ENCODE measurements at places on chromosomes 5 and 9.

DNA sequence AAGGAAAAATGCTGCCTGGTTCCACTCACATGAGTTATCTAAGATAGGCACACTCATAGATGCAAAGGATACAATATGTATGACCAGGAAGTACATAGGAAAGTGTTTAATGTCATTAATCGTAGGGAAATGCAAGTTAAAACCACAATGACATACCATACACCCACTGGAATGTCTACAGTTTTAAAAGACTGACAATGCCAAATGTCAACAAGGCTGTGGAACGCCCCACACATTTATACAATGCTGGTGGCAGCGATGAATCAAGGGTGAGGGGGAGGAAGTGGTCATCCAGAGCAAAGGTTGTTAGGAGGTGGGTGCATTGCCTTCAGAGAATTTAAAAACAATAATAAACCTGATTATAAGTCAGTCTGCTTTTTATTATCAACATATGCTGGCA, 437.8 kb downstream of the ARHGEF28 start:
- DNase-seq, result no peak

- DNase-seq, result no peak
Measured at GRCh38 chr5:37836235-37836591, 3.6 kb downstream of the GDNF start.

GRCh38 chr9:128987805-128988204, 40.3 kb downstream of the NUP188 start:
- DNase-seq, result no peak

GRCh38 chr9:76732341-76732958, 31.8 kb upstream of the PCA3 start:
- no peak for DNase-seq

- DNase-seq, result no peak
Measured at GRCh38 chr5:1823381-1824034, 22.3 kb downstream of the NDUFS6 start.

DNA sequence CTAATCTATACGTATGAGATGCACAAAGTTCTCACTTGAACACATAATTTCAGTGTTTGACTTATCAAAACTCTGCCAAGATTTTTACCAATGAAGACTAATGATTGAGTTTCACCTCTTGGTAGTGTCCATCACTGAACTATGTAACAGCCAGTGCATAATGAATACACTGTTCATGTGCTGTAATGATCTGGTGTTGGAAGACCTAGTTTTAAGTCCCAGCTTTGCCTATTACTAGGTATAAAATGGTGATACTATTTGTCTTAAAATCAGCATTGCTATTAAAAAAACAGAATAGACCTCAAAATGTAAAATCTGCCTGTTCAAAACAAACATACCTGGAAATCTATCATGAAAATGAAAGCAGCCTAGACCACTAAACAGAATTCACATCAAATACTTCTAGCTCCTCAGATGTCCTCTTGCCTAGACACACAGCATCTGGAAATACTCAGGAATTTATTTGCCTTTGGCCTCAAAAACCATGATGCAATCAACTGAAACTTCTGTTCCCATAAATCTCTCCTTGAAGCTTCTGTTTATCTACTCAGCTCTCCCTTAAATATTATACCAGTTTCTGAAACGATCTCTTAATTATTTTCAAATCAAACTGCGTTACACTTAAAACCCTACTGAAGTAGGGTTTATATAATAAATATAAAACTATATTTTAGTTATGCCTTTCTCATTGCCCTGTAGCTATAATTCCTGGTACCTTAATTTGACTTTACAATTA, 38.1 kb downstream of the MRPS27 start:
- peak; percentile 58 for DNase-seq

- peak; percentile 6 for DNase-seq
Measured at GRCh38 chr5:76145945-76146344, 62.8 kb downstream of the SV2C start.

DNA sequence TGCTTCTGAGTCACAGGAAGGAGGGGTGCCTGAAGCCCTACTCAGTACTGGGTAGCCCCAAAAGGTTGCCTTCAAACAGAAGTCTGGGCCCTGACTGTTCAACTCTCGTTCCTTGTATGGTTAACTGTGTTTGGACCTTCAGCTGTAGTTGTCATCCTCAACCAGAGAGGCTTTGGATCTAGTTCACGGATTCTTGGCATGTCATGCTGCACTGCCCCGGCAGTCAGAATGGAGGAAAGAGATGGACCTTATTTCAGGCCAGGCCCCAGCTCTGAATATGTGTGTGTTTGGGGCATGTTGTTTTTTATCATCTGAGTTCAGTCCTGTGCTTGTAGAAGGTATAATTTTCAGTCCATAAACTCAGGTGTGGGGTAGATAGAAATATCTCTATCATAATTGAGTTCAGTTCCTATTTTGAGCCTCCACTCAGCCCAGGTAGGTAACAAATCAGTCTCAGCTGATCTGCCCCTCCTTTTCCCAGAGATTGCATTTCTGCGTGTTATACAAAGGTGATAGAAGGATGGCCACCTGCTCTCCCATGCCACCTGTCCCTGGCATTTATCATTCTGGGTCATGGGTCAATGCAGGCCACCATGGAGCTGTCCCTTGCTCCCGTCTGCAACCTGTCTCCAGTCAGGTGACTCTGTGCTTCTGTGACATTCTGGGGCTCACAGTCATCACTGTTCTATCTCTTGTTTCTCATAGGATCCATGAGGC, 127.5 kb upstream of the CPEB4 start:
- DNase-seq, result no peak

DNA sequence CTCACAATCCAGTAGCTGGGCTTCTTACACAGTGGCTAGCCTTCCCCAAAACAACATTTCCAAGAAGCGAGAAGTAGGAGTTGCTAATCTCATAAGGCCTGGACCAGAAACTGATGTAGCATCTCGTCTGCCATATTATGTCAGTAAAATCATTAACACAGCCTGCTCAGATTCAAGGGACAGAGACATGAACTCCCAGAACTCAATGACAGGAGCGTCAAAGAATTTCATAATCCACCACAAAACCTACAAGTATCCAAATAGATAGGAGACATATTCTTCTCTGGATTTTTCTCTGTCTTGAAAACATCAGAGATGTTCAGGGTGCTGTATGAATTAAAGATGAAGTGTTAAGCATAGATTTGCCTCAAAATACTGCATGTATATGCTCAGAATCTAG, 457.6 kb upstream of the ACTBL2 start:
- no peak for DNase-seq
